ENCODE measurements at places on chromosomes 2 and 18. TPM values are rescaled to one million over a fixed set of nuclear protein-coding genes. Genes with fewer than 3 reads are reported as not detected.

Gene DSC1
- total RNA-seq, result 75.3 TPM

Gene GPR55
- total RNA-seq, result not detected

Gene UGT1A5
- total RNA-seq, result not detected

Gene GYPC
- total RNA-seq, result 53.8 TPM

Gene PRKD3
- total RNA-seq, result 20.6 TPM

Gene MSTN
- total RNA-seq, result 0.12 TPM

Gene FSHR
- total RNA-seq, result 1.1 TPM

Gene KIF5C
- 1.6 TPM for total RNA-seq

Gene DSG3
- total RNA-seq, result not detected

Gene EGR4
- total RNA-seq, result not detected

Gene NLRC4
- total RNA-seq, result 1.3 TPM

Gene GAREM1
- 13.6 TPM for total RNA-seq

GRCh38 chr18:4847056-4847455 lies 350.0 kb downstream of the AKAIN1 start:
- DNase-seq, result no peak

DNA sequence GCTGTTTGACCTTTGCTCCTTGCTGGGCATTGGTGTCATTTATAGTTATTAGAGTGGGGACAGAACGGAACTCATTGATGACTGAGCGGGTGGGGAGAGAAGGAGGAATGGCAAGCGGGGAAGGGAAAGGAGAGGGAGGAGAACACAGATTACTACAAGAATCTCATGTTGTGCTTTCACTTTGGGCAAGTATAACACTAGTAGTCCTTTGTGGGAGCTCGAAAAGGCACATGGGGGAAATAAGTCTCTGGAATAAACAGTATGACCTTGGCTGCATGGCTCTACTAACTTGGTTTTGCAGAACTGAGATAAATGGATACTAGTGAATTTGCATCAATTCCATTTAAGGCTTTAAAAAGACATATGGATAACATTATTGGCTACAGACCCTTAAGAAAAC lies 161.7 kb upstream of the NABP1 start:
- no peak for DNase-seq

- DNase-seq, result no peak
Observed at GRCh38 chr2:144254342-144255235, 265.3 kb downstream of the ZEB2 start.

- no peak for DNase-seq
Observed at GRCh38 chr18:42781298-42781815, 334.1 kb downstream of the RIT2 start.

DNA sequence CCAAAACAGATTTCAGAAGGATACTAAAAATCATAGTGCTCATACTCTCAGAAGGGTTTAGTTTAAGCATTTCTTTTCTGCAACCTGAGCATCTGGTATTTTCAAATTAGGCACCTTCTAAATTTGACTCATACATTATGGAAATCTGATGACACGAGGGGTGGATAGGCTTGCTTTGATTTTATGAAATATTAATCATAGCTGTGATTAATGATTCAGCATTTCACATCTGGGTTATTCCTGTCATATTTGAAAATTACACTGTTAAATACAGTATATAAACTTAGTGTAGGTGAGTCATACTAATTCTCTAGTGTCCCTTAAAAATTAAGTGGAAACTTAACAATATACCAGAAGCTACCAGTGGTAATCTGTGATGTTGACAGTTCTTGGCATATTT lies 47.7 kb downstream of the MRPS9 start:
- DNase-seq, result no peak

DNA sequence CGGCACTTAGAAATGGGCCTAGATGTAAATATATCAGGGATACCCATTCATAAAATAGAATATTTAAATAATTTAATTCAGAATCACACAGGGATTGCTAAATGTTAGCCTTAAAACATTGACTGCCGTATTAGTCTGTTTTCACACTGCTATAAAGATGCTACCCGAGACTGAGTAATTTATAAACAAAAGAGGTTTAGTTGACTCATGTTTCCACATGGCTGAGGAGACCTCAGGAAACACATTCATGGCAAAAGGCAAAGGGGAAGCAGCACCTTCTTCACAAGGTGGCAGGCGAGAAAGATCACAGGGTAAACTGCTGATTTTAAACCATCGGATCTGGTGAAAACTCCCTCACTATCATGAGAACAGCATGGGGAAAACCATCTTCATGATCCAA lies 223.6 kb upstream of the GULP1 start:
- no peak for DNase-seq

GRCh38 chr2:24049485-24050021 lies at the start of gene FKBP1B:
Gene FKBP1B (plus strand): TSS chr2:24049741. CDS start chr2:24049850, 109 bp downstream.
- peak; percentile 61 for DNase-seq

GRCh38 chr2:1837022-1837421 lies 92.7 kb upstream of the PXDN start:
- DNase-seq, result no peak

DNA sequence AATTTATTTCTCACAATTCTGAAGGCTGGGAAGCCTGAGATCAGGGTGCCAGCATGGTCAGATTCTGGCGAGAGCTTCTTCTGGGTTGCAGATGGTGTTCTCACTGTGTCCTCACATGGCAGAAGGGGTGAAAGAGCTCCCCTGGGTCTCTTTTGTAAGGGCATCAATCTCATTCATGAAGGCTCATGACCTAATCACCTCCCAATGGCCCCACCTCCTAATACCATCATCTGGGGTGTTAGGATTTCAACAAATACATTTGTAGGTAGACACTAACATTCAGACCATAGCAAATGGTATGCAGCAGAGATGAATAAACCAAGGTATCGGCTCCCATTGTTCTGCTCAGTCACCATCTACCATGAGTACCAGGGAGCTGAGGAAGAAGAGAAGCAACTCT lies 32.7 kb downstream of the YPEL5 start:
- DNase-seq, result peak; percentile 36

DNA sequence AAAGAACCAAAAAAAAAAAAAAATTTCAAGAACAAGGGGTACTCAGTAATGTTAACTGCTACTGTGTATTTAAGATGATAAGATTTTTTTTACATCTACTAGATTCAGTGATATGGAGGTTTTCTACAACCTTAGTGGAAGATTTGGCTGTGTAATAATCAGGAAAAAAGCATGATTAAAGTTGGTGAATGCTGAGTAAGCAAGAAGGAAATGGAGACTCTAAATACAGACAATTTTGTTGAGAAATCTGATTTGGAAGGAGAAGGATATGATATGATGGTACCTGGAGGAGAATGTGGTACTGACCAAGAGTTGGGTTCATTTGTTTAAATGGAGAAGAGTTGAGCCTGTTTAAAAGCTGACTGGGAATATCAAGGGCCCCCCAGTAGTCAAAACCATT lies 125.1 kb downstream of the WDPCP start:
- DNase-seq, result no peak

DNA sequence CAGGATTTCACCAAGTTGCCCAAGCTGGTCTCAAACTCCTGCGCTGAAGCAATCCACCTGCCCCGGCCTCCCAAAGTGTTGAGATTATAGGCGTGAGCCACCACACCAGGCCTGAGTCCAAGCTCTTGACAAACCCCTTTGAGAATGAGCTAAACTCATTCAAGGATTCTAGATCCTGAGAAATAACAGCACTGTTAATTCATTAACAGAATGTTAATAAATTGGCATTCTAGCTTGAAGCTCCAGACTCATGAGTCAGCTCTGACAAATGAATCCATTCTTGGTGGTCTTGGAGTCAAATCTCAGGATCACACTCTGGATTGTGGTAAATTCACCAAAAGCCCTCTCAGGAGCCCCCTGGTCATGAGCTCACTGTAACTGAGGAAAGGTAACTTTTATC lies 1.8 kb downstream of the NARS1 start:
- DNase-seq, result no peak

- DNase-seq, result no peak
Observed at GRCh38 chr2:14420851-14421250, 211.7 kb upstream of the LRATD1 start.

GRCh38 chr2:193462411-193462810 lies 1267.7 kb upstream of the TMEFF2 start:
- no peak for DNase-seq

GRCh38 chr2:190360561-190360960 lies 17.2 kb downstream of the INPP1 start:
- DNase-seq, result no peak

DNA sequence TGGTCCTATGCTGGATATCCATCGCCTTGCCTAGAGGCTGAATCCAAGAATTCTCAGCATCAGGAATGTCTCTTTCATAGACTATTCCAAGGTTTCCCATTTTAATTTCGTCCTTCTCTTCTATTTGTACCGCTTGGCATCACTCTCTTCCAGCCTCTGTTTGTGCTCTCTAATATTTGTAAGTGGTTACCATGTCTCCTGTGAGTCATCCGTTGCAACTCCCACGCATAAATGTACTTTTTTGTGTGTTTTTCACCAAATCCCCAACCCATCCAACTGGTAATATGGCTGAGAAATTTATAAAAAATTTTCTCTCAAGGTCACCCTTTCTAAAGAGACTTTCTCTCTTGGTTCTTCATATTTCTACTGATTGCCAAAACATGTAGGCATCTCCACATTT lies 21.8 kb downstream of the COLEC12 start:
- DNase-seq, result no peak

Measured in right atrium auricular region (tissue), 2 donors.